HFF-Myc (cell line): ENCODE measurements at places on chromosomes 13 and 19.

DNA sequence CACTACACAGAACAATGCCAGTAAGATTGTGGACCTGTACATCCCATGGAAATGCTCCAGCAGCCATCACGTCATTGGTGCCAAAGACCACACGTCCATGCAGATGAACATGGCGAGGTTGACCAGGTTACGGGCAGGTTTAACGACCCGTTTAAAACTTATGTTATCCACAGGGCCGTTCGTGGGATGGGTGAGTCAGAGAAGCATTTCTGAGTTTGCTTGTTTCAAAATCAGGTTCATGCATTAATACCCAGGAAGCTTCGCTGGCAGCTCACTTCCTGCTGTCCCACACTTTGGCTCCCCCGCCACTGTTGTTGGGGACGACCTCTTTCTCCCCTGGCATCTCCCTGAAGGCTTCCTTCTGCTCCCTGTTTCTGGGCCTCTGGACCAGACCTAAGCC, 194.1 kb downstream of the USP12 start:
- DNase-seq, result no peak

DNA sequence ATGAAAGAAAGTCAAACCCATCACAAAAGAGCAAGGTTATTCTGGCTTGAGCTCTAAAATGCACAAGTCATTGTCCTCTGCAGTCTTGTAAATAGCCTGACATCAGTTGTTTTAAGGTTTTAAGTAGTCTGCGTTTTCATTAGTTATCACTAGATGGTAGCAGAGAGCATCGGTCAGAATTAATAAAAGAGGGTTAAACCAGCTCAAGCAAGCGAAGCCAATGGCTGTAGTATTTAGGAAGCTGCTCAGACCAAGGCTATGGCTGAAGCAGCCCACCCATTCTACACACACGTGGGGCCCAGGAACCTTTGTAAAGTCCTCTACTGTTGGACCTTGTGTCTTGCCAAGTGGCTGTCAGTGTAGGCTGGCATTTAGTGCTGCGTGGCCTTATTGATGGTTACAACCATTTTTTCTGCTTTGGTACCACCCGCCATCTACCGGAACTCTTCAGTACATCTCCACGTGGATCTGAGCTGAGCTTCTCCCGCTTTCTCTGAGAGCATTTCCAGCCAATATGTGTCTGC, 13.3 kb upstream of the ZNF57 start:
- no peak for DNase-seq

GRCh38 chr13:113776231-113777125, 17.5 kb downstream of the TMEM255B start:
- no peak for DNase-seq

GRCh38 chr19:13382633-13382938, 123.7 kb downstream of the CACNA1A start:
- DNase-seq, result no peak

DNA sequence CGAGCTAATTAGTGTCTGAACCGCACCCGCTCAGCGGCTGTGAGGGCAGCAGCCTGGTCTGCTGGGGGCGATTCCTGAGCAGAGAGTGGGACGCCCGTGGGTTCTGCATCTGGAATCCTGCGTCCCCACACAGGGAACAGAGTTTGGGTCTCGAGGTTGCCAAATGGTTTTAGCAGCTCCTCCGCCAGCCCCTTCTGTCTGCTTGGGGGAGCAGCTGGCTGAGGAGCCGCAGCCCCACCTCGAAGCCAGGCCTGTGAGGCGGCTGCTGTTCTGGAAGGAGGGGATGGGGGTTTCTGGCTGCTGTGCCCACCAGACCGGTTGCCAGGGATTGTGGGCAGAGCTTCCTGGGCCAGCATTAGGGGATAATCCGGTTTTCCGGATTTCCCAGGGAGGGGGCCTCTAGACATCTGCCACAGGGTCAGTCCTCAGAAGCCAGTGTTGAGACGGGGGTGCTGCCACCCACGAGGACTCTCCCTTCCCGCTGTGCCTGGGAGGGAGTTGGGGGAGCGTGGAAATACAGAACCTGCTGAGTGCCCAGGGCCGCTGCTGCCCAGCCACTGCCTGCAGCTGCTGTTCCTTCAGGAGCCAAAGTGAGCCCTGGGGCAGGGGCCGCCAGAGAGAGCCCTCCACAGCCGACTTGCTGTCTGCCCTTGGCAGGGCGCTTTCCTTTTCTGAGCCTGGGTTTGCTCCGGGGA, 2.0 kb downstream of the CDC34 start:
- no peak for DNase-seq

DNA sequence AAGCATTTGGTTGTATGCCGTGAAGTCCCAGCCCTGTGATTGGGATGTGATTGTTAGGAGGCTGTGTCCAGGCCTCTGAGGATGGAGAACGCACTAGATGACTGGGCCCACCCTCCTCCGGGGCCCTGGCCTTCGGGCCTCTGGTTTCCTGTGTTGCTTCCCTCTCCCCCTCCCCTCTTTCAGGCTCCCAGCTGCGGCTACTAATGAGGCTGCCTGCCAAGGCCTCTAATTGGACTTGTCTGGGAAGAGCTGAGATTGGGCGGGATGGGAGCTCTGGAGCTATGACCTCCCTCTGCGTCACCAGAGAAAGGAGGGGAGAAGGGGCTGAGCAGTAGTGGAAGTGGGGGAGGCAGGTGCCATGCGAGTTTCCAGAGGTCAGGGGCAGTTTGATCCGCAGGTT, 9.9 kb downstream of the PTH2 start:
- DNase-seq, result no peak
